ENCODE measurements at places on chromosomes 6 and 20. TPM values are rescaled to one million over a fixed set of nuclear protein-coding genes. Genes with fewer than 3 reads are reported as not detected.

EEF1E1 gene
- total RNA-seq = 109 TPM

FAM229B gene
- total RNA-seq = 11.5 TPM

PRPH2 gene
- 1.2 TPM for total RNA-seq

CD109 gene
- total RNA-seq = 1.3 TPM

SHLD1 gene
- 2.0 TPM for total RNA-seq

TRIM31 gene
- not detected for total RNA-seq

HNF4A gene
- total RNA-seq = 11.4 TPM

MYO6 gene
- total RNA-seq = 10.6 TPM

TBPL1 gene
- 62.6 TPM for total RNA-seq

LMBRD1 gene
- 11.3 TPM for total RNA-seq

PPP1R11 gene
- 26.1 TPM for total RNA-seq

GGTLC1 gene
- total RNA-seq = not detected

UBD gene
- total RNA-seq = not detected

All from H7 (cell line).